ENCODE measurements at places on chromosomes 7 and 10.

DNA sequence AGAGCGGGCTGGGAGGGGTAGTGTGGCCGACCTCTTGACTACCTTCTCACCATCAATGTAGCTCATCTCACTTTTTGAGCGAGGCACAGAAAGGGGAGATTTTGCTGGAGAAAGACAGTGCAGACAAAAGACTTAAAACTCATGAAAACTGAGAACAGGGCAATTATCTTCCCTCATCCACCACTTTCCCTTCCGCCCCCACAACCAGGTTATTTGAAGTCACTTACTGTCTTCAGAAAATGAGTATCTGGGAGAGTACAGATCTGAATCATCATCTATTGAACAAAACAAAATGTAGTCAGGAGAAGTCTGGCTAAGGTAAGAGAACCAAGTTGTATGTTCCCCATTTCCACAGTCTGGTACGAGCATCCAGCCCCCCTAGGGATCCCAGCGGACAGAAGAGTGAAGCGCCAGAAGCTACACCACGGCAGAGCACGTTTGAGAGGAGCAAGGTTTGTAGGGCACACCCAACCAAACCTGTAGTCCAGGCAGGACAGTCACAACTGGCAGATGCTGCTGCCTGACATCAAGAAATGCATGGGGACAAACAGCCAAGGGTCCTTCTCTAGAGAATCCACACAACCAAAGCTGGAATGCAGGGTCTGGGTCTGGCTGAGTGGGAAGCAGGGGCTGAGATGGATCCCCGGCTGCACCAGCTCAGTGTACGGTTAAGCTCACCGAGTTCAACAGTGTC lies 93.4 kb upstream of the PDLIM1 start:
- DNase-seq: no peak

- no peak for DNase-seq
Measured at GRCh38 chr7:107860981-107861652, 29.9 kb upstream of the DLD start.

- DNase-seq: no peak
Measured at GRCh38 chr7:94933256-94933990, 26.0 kb downstream of the PPP1R9A start.

DNA sequence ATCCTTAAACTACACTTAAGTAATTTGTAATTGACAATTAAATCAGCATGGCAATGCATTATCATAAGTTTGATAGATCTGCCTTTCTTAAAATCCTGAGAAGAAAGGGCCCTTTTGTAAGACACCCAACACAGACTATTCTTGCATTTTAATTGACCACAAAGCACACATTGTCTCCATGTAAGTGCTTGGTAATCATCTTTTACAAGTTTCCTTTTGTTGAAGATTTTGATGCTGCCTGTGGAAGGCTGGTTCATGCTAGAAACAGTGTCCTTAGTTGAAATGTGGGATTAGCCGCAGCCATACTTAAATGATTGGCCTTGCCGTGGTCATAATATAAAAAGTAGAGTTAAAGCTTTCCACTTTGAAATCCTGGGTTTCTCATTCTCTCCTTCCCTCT lies 32.3 kb upstream of the CELF2 start:
- DNase-seq: no peak

GRCh38 chr10:69963178-69963834 lies 89.3 kb upstream of the MACROH2A2 start:
- no peak for DNase-seq

DNA sequence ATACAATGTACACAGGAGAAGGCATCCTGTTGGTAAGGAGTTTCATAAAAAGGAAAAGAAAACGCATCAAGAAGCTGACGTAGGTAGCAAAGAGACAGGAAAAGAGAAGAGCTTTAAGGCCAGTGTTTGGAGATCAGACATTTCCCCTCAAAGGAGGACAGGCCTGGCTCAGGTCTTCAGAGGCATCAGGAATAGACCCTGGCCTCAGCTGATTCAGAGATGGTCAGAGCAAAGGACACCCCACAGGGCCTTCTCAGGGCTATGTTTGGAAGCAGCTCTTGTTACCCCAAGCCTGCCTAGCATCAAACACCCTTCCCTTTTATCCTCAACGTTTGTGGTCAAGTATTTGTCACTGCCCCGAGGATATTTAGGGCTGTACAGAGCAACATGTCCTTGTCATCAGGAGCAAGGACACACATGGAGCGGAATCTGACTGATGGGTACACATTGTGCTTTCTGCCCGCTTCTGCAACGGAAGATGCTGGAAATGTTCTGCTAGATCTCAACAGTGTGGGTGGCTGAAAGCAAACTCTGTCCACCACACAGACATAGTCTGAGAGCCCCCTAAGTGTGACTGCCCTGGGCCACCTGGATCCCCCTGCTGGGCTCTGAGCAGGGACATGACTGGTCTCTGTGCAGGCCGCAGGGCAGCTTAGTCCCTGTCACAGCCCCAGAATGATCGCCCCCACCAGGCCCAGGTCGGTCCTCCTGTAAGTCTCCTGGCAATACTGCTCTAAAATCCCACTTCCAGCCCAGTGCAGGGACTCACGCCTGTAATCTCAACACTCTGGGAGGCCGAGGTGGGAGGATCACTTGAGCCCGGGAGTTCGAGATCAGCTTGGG lies 1.0 kb upstream of the ZDHHC4 start:
- no peak for DNase-seq

GRCh38 chr7:134897936-134898335 lies 88.4 kb upstream of the AGBL3 start:
- no peak for DNase-seq

- no peak for DNase-seq
Measured at GRCh38 chr10:28719789-28720436, 42.6 kb downstream of the BAMBI start.

GRCh38 chr10:28280652-28281051 lies 22.2 kb downstream of the MPP7 start:
- no peak for DNase-seq

- DNase-seq: peak; percentile 82
Measured at GRCh38 chr7:157273208-157274093, 63.4 kb upstream of the DNAJB6 start.

- no peak for DNase-seq
Measured at GRCh38 chr10:47420305-47421056, 36.4 kb upstream of the ZNF488 start.

DNA sequence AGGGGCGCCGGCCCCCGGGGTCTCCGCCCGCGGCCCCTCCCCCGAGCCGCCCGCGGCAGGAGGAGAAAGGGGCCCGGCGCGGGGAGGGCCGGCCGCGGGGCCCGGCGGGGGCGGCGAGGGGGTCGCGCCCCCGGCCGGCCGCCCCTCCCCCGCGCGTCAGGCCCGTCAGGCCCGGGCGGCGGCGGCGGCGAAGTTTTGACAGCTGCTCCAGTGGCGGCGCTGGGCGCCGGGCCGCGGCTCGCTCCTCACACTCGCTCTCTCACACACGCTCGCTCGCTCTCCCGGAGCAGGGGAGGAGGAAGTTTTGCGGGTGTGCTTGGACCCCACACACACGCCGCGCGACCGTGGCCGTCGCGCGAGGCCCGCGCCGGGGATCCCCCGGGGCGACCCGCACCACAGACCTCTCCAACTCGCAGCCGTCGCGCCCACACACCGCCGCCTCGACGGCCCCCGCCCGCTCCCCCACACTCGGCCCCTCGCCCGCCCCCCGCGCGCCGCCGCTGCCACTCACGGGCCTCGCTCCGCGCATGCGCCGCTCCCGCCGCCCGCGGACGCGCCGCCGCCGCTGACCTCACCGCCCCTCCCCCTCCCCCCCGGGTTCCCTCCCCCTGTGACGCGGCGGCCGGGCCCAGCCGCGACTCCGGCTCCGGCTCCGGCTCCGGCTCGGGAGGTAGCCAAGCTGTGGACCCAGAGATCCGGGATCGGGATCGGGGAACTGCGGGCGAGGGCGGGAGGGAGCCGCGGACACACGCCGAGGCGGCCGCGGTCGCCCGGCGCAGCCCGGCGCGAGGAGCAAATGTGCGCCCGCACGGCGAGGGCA lies 518 bp upstream of the KMT2C start:
- peak; percentile 91 for DNase-seq

- DNase-seq: no peak
Measured at GRCh38 chr7:48049850-48050249, 14.5 kb downstream of the C7orf57 start.

- no peak for DNase-seq
Measured at GRCh38 chr7:34022626-34023025, 117.3 kb downstream of the BMPER start.

DNA sequence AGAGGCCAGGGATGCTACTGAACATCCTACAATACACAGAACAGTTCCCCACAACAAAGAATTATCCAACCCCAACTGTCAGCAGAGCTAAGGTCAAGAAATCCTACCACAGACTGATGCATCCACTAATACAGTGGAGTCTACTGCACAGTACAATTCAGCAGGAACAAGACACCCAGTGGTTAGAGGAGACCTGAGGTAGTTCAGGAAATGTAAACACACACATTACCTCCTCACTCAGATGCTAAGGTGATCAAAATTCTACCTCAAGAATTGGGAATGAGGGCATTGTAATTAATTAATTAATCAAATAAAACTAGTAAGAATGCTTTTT lies 91.4 kb downstream of the ZFAND4 start:
- no peak for DNase-seq

- DNase-seq: no peak
Measured at GRCh38 chr7:117062300-117062699, 109.0 kb downstream of the ST7 start.

DNA sequence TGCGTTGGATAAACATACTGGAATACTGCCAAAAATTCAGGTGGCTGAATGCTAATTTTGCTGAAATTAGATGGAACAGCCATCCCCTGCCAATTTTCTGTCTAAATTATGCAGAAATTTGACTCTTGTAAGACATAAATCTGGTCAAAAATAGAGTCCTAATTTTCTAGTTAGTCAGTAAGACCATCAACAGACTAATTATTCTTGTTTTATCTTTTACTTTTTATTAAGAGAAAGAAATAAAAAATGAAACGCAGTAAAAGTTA lies 110.3 kb upstream of the GATA3 start:
- no peak for DNase-seq

DNA sequence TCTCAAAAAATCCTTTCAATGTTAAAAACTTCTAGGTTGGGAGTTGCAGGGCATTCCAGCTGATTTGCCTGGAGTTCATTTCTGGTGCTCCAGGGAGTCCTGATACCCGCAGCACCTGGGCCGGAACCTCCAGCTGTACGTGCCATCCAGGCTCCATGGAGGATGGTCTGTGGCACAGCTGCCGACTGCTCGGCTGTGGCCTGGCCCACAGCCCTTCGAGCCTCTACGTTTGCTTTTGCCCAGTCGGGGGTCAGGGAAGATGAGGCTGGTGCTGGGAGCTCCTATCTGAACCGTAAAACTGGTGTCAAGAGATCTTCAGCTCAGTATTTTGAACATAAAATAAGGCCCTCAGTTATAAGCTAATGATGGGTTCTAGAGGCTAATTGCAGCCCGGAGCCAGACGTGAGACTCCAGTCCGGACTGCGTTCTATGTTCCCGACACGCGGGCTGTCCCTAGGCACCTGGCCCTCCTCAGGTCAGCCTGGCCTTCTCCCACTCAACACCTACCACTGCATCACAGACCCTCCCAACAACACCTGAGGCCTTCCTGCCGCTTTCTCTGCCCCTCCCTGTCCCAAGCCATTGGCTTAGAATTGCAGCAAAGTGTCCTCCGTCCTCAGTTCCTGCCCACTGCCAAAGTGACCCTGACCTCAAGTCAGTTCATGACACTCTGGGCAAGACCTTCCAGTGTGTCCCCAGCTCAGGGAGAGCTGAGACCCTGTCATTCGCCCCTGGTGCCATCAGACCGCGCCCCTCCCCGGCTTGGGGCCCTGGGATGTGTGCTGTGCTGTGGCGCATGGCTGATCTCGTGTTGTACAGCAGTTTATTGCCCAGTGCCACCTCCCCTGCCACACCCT lies 64.2 kb upstream of the DNAJB6 start:
- DNase-seq: no peak

- DNase-seq: no peak
Measured at GRCh38 chr10:13712837-13713581, 126.2 kb downstream of the PRPF18 start.

- no peak for DNase-seq
Measured at GRCh38 chr7:50864694-50865093, 82.0 kb upstream of the GRB10 start.

DNA sequence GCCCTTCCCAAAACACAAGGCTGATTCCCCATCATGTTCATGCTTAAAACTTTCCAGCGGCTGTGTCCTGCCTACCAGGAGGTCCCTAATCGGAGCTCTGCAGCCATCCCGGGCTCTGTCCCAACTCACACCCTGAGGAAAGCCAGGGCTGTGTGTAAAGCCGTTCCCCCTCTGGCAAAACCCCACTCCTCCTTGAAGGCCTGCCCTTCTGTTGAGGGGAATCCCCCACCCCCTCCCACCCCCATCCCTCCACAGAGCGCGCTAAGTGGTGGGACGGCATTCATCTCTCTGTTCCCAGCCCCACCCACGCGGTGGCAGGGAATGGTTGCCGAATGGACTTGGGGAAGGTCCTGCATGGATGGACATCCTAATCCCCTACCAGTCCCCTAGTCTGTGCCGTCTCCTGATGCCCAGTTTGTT lies 667 bp upstream of the TMEM120A start:
- DNase-seq: no peak

- DNase-seq: peak; percentile 43
Measured at GRCh38 chr7:55475855-55476803, 96.2 kb downstream of the VOPP1 start.

DNA sequence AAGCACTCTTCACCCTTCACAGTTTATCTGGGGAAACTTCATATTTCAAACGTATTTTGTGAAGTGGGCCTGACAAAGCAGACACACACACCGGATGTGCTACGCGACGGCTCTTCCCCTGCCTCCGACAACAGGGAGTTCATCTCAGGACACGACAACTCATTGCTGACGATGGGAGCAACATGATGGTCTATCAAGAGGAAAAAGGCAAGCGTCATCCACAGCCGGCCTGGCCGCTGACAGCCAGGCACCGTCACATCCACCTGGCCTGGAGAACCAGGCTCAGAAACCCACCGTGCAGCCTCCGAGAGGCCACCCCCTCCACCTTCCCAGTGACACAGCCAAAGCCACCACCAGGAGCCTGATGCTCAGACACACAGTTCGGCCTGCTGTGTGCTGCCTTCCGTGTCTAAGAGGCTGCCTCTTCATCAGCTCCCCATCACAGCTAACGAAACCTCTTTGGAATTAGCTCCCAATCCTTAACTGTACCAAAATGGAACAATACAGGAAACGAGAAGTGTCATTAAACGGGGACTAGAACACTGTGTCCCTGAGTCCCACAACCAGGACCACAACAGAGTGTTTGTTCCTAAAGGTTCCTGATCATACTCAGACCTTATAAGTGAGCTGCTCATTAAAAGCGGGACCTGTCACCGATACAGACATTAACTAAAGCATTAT lies 76.7 kb downstream of the SFMBT2 start:
- DNase-seq: no peak
